Stimulated activated CD8-positive, alpha-beta memory T cell treated with anti-CD3 and anti-CD28 coated beads, Interleukin-2, amount 100 ng/mL, for 1 hour (primary cell): ENCODE measurements at places on chromosomes 3 and 15.

DNA sequence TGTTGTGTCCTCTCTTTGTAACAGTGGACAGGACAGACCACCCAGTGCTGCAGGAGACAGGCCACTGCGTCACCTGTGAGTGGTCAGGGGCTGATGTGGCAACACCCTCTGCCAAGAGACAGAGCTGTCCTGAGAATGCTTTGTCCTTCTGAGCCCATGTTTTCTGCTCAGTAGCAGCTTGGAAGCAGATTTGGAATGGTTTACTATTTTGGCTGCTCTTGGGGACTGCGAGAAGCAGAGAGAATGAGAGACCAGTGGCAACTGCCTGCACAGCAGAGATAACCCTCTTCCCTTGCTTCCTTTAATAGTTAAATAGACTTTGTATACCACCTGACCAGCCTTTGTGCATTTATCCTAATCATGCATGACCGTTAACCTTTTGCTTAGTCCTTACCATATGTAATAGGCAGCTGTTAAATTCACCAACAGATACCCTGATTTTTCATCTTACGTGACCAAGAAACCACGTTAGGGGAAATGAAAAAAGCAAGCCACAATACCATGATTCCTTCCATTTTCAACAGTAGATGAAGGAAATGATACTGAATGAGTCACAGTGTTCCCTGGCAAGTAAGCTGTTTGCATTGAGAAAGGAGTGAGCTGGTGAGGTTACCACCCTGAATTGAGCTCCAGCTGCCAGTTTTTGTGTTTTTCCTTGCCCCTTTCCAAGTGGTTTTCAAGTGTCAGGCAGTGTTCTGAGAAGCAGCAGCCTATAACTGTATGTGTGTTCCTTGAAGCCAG, 35.5 kb downstream of the B3GALNT1 start:
- DNase-seq = no peak

GRCh38 chr3:97829198-97829597, 7.4 kb downstream of the CRYBG3 start:
- DNase-seq = no peak

DNA sequence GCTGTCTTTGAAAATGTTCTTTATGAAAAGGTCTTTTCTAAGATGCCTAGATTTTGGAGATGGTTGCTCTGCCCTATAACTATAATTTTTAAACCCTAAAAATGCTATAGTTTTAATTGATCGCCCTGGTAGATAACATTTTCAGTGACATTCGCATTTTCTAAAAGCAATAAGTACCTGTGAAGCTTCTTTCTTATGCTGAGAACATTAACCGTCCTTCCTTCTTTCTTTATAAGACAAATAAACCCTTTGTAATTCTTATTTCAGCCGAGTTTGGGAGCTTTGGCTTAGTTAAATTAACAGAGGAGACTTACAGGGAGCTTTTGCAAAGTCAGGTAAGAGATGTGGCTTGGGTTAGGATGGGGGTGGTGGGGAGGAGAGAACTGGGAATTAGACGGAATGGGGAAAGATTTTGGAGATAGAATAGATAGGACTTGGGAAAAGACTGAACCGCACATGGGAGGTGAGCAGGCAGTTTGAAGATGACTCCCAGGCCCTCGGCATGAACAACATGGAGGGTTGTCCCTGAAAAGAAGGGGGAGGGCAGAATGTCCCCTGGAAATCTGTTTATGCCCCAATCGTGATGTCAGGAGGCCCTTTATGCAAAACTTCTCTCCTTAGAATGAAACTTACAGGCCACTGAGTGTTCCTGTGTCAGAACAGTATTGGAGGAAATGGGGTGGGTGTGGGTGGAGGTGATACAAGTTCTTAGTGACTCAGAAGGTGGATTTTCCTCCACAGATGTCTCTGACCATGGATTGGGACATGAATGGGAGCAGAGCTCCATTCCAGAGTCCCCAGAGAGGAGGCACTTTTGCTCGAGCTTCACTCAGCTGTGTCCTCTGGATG, 76.2 kb upstream of the LARS2 start:
- DNase-seq = no peak

DNA sequence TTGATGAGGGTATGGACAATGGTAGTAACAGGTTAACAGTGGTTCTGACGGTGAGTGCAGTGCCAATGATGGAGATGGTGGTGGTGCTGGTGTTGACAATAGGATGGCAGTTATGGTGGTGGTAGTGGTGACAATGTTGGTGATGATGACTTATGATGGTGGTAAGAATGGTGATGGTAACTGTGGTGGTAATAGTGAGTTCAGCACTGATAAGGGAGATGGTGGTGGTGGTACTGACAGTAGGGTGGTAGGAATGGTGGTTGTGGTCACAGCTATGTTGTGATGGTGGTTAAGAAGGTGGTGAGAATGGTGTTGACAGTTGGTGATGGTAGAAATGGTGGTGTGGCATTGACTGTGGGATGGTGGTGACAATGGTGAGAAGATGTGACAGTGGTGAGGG, 13.4 kb upstream of the INSYN1 start:
- DNase-seq = no peak
